ENCODE measurements at places on chromosomes 5 and 9.

- DNase-seq, result no peak
Observed at GRCh38 chr9:4333231-4333740, 33.4 kb upstream of the GLIS3 start.

DNA sequence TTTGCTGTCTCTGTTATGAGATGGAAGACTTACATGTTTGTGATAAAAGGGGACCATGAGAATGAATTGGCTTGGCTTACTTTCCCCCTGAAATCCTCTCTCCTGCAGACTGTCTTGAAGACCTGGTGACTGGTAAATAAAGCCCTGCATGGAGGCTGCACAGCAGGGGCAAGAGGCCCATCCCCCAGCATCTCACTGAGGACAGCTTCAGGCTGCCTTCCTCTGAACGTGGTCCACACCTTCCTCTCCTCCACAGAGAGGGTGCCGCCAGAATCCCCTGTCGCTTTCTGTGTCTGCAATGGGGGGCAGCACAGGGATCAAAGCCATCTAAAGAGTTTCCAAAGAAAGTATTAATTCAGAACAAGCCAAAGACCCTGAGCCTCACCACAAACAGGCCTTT, 94.6 kb downstream of the SYK start:
- no peak for DNase-seq

DNA sequence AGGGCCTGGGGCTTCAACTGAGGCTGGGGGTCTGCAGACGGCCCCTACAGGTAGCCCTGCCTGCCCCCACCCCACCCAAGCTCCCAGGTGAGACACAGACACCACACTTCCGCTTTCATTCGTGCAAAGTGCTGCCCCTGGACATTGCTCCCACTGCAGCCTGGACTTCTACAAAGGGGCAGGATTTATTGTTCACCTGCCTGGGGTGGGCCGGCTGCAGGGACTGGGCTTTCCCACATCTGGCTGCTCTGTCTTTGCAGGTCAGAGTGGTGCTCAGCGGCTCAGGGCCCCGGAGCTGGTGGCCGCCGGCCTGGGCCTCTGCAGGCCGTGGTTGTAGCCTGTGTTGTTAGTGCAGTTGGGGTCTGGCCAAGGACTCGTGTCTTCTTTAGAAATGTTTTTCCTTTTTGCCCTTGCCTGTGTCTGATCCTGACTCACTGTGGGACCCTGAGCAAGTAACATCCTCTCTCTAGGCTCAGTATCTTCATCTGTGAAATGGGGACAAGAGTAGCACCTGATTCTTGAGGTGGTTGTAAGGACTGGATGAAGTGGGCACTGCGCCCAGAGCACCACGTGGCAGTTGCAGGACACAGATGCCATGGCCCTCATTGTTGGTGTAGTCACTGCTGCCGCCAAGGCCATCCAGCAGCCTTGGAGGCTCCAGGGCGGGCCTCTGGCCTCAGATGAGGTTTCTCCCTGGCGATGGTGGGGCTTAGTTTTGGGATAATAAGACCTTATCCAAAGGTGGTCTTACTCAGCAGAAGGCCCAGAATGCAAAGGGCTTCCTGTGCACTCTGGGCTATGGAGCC, 143.9 kb downstream of the CACNA1B start:
- DNase-seq, result no peak

- DNase-seq, result no peak
Observed at GRCh38 chr5:71705421-71705820, 13.7 kb upstream of the CARTPT start.

Data from anterior cingulate cortex (tissue), 58 donors.